ENCODE measurements at places on chromosomes 13 and 19.
A peak's percentile ranks its signal among the peaks of the same experiment; 100 is the strongest.

GRCh38 chr19:1520203-1520780 is 3.6 kb upstream of the PLK5 start:
- no peak for DNase-seq

- peak; percentile 44 for DNase-seq
These were observed 128.8 kb upstream of the GJB6 start for GRCh38 chr13:20360835-20361412.

DNA sequence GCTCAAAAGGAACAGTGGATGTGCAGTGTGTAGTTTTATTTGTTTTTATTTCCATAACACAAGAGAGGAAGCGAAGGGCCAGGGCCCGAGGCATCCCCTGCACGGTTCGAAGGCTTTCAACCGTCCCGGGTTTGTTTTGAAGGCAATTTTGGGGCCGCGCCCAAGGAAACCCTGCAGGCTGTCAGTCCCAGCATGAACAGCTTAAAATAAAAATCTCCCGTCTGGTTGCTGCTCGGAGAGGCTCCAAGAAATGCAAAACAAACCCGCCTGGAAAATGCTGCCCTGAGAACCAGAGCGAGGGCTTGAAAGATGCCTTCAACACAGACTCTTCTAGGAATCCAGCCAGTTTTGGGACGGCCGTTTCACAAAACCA is 16.0 kb downstream of the LSM4 start:
- DNase-seq: no peak

DNA sequence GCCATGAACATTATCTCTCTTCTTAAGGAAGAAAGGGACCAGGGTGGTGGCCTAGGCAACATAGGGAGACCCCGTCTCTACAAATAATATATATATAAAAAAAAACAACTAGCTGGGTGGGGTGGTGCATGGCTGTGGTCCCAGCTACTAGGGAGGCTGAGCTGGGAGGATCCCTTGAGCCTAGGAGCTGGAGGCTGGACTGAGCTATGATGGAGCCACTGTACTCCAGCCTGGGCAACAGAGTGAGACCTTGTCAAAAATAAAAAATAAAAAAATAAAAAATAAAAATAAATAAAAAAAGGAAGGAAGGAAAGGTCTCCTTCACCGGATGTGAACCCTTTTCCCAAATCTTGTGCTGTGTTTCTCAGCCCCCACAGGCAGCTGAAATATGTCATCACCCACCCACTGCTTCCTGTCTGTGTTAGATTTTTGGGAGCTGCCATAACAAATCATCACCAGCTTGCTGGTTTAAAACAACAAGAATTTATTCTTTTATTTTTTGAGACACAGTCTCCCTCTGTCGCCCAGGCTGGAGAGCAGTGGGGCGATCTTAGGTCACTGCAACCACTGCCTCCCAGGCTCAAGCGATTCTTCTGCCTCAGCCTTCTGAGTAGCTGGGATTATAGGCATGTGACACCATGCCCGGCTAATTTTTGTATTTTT is 9.5 kb upstream of the TSPAN16 start:
- DNase-seq: no peak

GRCh38 chr13:40503011-40503410 is 163.4 kb downstream of the FOXO1 start:
- DNase-seq: no peak

DNA sequence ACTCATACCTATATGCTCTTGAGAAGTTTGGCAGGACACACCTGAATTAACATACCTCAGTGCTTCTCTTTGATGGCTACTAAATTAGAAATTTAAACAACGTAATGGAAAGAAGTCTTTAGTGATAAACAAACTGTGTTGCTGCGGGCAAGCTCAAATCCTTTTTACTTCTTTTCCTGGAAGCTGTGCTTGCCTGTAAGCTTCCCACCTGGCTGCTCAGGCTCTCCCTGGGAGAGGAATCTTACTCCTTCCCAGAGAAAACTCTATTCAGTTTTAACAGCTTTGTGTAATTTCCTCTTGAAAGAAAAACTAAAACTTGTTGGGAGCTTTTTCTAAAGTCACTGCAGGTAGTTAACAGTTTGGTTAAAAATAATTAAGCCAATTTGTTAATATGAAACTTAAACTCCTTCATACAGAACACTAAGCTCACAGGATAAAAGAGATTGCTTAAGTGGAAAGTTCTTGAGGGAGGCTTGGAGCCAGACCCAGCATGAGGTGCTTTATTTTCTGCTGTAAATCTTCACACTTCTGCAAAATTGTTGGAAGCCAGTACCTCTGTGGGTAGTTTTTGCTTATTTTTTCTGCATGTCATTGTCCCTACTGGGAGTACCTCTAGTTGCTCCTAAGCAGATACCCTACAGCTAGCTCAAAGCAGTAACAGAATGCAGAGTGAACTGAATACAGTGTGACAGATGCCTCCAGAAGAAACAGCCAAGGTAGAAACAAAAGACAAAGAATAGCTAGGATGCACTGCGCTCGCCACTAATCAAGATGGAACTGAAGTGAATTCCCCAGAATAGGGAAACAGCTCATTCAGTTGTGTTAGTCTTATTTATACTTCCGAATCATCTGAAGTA is 1253.0 kb downstream of the PCDH17 start:
- DNase-seq: no peak

DNA sequence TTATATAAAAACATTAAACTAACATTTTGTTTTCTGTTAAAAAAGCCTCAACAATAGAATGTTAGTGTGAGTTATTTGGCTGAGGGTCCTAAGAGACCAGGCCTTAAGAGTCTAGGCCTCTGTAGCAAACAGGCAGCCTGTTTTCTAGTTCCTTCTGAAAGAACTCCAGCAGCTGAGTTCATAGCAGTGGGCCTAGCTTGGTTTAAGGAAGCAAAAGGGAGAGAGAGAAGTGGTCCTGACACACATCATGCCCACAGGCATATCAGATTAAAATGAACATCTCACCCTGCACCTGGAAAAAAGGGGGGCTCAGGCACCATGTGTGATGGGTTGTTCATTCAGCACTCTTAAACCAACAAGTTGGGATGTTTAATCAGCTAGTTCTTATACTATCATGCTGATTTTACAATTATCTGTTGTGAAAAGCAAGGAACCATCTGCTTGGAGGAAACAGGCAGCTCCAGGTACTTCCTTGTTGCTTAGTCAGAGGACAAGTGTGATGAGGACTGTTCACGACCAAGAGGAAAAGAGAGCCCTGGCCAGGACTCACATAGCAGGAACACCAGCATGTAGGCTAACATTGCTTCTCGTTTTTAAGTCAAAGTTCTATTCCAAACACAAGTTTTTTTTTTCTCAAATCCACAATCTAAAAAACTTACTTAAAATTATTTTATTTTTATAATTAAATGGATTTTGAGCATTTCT is 81.3 kb upstream of the FRY start:
- DNase-seq: no peak

DNA sequence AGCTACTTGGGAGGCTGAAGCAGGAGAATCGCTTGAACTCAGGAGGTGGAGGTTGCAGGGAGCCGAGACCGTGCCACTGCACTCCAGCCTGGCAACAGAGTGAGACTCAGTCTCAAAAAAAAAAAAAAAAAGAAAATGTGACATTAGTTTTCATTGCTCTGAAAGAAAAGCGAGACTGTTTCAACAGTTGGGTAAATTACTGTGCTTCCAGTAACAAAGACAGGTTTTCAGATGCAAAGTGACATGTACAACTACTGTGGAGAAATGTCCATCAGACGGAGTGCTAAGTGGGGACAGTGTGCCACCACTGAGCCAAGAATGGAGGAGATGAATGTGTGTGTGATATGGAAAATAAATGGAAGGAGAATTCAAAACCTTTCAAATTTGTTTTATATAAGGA is 24.2 kb upstream of the SLC15A1 start:
- DNase-seq: no peak

GRCh38 chr13:32409561-32410421 is 18.1 kb downstream of the N4BP2L1 start:
- DNase-seq: peak; percentile 58

DNA sequence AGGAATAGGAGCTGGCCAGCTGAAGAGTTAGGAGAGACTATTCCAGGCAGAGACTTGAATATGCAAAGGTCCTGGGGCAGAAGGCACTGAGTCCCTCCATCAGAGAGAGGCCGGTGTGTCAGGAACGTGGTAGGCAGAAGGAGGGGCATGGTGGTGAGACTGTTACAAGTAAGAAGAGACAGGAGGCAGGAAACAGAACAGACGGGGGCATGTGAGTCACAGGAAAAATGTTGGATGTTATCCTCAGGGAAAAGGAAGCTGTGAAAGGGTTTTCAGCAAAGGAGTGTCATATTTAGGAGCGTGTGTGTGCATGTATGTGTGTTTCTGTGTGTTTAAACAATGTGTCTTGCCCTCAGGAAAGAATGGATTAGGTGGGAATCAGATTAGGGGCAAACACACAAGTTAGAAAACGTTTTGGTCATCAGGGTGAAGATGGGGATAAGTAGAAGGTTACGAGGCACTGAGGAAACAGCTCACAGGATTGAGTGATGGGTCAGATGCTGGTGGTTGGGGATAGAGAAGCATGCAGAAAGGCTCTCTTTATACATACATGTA is 1.1 kb downstream of the EDDM13 start:
- no peak for DNase-seq

- peak; percentile 43 for DNase-seq
These were observed 9.3 kb upstream of the RANBP3 start for GRCh38 chr19:5987077-5987818.

DNA sequence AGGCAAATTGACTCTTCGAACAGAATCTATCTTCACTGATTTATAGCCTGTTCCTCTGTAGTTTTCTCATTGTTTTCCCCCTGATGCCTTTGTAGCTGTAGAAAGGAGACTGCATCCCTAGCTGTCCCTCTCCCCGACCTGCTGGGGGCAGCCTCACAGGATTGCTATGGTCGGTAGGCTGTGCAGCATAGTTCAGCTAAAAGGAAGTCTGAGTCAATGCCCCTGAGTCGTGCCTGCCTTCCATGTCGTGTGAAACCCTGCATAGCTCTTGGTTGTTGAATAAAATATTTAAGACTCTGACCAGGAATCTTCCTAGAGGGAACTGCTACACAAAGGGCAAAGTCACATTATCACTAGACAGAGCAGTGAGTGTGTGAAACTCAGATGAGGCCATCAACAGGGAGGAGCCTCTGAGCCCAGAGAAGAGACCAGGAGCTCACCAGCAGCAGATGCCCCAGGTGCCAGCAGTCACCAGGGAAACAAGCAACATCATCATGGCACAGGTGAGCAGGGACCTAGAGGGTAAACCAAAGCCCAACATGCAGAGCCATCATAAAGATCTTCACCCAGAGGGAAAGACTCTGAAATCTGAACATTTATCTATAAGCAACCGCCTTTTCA is 108.4 kb upstream of the NBEA start:
- DNase-seq: no peak

GRCh38 chr19:871446-872265 is 12.2 kb downstream of the CFD start:
- no peak for DNase-seq

GRCh38 chr13:113722921-113723320 is 36.1 kb upstream of the TMEM255B start:
- no peak for DNase-seq

DNA sequence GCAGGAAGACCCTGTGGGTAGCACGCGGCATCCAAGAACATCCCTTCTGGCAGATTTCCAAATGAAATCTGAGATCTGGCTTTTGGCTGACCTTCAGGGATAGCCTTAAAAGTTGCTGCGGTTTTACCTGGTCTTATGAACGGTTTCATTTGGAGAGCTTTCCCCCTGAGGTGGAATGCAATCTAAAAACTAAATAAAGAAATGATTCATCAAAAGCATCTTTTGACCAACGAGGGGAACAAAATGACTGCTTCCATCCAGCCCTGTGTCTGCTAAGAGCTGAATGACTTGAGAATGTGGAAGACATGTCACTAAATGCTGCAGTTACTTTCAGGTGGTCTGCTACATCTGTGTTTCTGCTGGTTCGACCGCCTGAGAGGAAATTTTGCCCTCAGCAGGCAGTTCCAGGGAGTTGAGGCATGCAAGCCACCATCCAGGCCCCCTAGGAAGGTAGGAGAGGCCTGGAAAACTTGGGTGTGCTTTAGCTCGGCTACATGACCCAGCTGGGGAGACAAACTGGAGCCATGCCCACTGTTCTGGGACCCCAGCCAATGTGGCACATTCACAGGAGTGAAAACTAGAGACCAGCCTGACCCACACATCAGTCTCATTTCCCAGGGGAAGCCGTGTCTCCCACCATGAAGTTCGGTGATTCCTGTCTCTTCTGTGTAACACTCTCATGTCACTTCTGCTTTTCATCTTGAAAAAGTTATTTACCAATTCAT is 175.1 kb upstream of the KL start:
- no peak for DNase-seq

GRCh38 chr19:31100206-31100590 is 249.0 kb downstream of the TSHZ3 start:
- DNase-seq: no peak

- DNase-seq: no peak
These were observed 370.6 kb downstream of the DIAPH3 start for GRCh38 chr13:59793107-59793506.

- no peak for DNase-seq
These were observed 86.5 kb downstream of the TNFSF11 start for GRCh38 chr13:42660333-42660965.

- DNase-seq: no peak
These were observed 4.6 kb downstream of the NECTIN2 start for GRCh38 chr19:44850641-44851109.

GRCh38 chr13:46327246-46327645 is 59.8 kb downstream of the RUBCNL start:
- no peak for DNase-seq

DNA sequence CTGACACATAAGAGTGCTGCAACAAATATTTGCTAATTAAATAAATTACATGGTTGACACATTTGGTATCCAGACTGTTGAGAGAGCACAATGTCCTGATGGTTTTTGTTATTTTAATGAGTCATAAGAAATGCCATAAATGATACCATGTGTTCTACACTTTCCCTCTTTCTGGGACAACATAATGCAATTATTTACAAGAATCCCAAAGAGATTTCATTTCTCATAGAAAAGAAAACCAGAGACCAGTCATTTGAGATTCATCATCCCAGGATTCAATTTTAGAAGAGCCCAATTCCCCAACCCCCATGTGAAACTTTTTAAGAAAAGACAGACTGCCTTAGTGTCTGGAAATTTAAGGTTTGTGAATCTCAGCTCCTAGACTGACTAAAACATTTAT is 399.6 kb downstream of the DCT start:
- peak; percentile 78 for DNase-seq

- DNase-seq: no peak
These were observed 25.3 kb downstream of the POMP start for GRCh38 chr13:28684257-28684656.

DNA sequence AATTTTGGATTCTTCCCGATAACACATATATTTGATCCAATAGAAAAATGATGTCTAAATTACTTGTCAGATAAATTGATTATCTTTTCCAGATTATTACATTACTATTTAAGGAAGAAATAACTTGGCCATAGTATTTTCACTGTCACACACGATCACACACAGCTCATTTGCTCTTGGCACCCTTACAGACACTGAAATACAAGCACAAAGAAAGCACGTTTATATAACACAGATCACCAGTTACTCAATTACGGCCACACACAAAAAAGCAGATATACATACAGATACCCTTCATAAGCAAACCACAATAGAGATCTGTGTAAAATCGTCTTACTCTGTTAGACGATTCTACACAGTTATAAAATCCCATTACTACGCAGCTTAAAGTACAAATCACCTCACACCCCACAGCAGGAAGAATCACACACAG is 716 bp upstream of the ZNF420 start:
- DNase-seq: no peak

GRCh38 chr19:33551676-33552075 is 30.1 kb upstream of the PEPD start:
- no peak for DNase-seq
